Activated naive CD4-positive, alpha-beta T cell treated with anti-CD3 and anti-CD28 coated beads, Interleukin-2, amount 50 U/mL, for 16 hours (primary cell): ENCODE measurements at places on chromosomes 5 and 9.

DNA sequence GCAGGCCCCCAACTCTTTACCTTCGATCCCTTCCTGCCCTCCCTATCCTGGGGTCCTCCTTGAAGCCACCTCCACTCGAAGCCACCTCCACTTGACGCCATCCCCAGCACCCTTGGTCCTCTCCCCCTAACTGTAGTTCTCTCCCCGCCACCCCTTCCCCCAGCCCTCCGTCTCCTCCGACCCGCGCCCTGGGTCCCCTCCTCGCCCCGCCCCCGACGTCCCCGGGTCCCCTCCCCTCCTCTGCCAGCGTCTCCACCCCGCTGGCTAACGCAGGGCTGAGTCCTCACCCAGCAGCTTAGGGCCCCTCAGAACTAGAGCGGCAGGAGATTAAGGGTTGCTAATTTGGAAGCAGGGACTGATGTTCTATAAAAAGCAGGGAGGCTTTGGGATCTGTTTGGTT is 30.6 kb upstream of the ANKRD33B start:
- DNase-seq = no peak

GRCh38 chr5:2335125-2335732 is 416.2 kb downstream of the IRX2 start:
- DNase-seq = no peak

GRCh38 chr9:109640580-109641371 is 139.2 kb upstream of the PALM2AKAP2 start:
- DNase-seq = no peak

DNA sequence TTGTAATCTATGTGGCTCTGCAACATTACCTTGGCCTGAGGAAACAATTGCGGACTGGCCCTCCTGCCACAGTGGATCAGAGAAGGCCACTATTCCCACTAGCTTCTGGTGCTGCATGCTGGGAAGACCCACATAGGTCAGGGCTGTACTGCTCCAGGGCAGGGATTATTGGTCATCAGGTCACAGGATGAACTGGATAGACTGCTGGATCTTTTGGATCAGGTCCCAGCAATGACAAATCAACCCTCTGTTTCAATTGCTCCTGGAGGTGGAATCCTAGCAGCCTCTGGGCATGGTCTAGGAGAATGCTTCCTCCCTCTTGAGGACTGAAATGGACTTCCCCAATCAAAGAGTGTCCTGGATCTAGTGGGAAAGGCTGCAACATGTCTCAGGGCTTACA is 66.7 kb upstream of the PHF24 start:
- no peak for DNase-seq

- no peak for DNase-seq
Measured at GRCh38 chr9:105313238-105313637, 68.8 kb downstream of the SLC44A1 start.

DNA sequence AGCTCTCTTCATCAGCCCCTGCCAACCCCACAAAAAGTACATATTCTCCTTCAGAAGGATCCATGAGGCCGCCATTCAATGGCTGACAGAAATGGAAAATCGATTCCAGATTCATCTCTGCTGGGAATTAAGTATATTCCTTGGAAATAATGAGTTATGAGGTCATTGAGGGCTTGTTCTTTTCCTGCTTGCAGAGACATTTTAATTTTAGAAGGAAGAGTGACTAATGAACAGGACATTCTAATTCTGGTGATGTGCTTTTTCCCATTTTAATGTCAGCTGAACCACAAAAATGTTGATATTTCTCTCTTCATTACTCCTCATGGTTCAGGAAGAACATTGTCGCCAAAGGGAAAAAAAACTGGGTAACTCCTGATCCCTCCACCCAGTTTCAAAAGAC is 314.0 kb downstream of the PIK3R1 start:
- DNase-seq = no peak

DNA sequence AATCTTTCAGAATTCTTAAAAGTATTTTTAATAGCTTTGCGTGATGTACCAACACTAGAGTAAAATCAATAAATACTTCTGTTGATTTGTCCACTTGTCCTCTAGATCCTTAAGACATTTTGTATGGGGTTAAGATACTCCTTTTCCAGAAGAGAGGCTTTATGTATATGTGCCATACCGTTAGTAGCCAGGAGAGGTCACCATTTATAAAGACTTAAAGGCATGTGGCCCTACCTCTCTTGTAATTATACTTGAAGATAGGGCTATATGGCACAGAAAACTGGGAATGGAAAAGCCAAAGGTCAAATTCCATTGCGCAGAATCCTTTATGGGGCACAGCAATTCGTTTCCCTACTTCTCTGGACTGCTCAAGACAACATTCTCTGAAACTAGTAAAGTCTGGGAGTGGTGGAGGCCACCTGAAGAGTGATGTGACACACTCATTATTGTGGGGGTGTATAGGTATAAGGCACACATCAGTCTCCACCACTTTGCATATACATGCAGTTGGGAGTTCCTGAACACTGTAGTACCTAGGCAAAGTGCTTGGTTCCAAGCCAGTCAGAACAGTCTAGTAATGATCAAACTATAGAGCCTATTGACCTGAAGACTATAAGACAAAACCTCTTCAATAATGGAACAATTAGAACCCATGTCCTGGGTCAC is 140.1 kb upstream of the FBXL17 start:
- DNase-seq = no peak

DNA sequence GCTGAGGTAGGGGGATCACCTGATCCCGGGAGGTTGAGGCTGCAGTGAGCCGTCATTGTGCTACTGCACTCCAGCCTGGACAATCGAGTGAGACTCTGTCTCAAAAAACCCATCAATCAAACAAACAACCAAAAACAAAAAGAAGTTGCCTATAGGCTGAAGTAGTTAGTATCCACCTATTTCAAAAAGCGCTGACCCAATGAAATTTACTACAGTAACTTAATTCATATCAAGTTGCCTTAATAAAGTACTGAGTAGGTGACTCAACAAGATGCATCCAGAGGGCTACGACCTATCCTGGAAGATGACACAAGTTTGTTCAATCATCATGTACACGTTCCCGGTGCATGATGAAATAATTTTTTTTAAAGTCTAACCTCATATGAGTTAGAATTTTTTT is 648.6 kb upstream of the DMAC1 start:
- no peak for DNase-seq

DNA sequence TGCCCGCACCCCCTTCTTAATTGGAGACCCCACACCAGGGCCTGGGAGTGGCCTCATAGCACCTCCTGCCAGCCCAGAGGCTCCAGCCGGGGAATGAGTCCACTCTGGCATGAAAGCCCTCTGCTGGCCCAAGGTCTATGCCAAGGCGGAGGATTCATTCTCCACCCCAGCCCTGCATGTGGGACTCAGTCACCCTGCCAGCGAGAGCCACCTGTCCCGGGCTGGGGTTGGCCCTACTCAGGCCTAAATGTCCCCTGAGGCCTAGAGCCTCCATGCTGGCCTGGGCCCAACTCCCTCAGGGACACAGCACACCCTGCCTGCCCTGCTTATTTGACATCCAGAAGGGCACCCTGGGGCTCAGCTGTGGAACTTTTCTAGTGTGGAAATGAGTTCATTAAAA is 1.0 kb upstream of the RAPGEF1 start:
- DNase-seq = no peak

DNA sequence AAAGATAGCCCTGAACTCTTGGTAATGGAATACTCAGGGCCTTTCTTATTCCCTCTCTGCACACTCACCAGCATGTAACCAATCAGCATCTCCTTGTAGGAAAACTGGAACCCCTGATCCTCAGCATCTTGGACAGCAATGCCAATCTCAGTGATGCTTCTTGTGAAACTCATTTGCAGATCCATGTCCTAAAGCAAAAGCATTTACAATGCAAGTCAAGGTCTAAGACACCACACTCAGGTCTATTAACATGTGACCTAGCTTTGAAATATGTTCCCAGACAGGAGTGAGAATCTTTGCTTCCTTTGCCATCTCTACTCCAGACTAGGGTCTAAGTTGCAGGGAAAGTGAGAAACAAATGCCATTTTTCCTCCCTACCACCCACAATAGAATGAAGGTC is 38.2 kb downstream of the MROH2B start:
- DNase-seq = no peak

- no peak for DNase-seq
Measured at GRCh38 chr9:91908293-91908623, 41.8 kb downstream of the ROR2 start.

DNA sequence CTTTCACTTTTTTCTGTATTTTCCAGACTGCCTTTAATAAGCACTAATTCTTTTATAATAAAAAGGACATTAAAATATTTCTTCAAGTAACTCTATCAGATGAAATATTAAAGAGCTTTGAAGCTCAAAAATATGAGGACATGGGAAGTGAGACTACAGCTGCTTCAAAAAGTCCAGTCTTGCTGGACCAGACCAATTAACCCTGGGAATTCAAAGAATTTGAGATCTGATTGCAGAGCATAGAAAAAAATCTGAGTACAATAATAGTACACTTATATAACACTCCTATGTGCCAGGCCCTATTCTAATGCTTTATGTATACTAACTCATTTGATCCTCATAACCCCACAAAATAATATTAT is 9.8 kb downstream of the TMEM245 start:
- no peak for DNase-seq
